ENCODE measurements at places on chromosomes 6 and 20. TPM values are rescaled to one million over a fixed set of nuclear protein-coding genes. Genes with fewer than 3 reads are reported as not detected.

Gene MCCD1
- total RNA-seq: not detected

Gene GSTA2
- not detected for total RNA-seq

Gene HLA-DMB
- not detected for total RNA-seq

Gene GRIK2
- 33.4 TPM for total RNA-seq

DNA sequence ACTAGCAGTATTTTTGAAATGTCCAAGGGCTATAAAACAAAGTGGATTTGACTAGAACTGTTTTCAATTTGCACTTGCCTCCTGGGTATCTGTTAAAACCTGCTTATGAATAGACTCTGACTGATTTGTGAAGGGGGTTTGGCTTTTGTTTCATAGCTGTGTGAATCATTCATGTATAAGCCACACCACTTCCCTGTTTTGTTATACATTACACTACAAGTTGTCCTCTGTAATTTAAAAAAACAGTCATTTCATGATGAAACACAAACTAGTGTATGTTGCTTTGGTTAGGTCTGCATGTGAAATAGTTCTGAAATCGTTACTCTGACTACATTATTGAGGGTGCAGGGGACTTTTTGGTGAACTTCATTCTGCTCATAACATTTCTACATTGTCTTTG, 121.7 kb downstream of the NKAIN2 start:
- no peak overlapping the region for H3K27ac ChIP-seq
- H3K4me3 ChIP-seq: no peak overlapping the region
- H3K36me3 ChIP-seq: no peaks in the 10 kb centered on the region
- H3K4me1 ChIP-seq: no peaks in the 10 kb centered on the region
- no peak for DNase-seq
- no peaks in the 10 kb centered on the region for H3K27me3 ChIP-seq

DNA sequence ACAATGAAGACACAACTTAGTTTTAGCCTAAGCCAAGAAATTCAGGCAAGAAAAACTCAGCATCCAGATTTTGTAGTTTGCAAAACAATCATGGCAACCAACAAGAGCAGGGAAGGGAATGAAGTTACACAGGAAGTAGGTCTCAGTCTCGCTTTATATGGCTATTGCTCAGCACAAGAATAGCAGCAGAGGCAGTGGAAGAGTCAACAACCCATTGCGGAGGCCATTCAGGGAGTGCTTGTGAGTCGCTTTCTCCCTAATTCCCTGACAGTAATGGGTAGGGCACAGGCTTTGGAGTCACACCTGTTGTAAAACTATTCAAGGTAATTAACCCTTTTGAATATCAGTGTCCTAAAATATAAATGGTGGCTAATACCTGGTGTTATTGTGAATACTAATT, 238.5 kb downstream of the HDGFL1 start:
- H3K4me3 ChIP-seq: no peak overlapping the region
- H3K36me3 ChIP-seq: no peaks in the 10 kb centered on the region
- no peak overlapping the region for H3K27ac ChIP-seq
- no peaks in the 10 kb centered on the region for H3K27me3 ChIP-seq
- H3K4me1 ChIP-seq: no peaks in the 10 kb centered on the region

DNA sequence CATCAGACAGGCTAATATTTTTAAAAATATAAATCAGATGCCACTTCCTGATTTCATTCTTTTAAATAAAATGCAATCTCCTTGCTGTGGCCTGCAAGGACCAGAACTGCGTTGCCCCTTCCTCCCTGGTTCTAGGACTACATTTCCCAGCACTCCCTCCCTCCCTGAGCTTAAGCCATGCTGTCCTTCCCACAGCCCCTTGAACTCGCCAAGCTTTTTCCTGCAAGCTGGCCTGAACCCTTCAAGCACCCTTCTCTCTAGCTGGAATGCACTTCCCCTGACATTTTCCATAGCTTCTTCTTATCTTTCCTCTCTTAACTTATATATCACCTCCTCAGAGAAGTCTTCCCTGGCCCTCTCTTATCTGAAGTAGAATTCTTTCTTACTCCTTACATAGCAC, 6.1 kb upstream of the DOK5 start:
- no peaks in the 10 kb centered on the region for H3K27me3 ChIP-seq
- no peak overlapping the region for H3K4me3 ChIP-seq
- no peaks in the 10 kb centered on the region for H3K36me3 ChIP-seq
- no peak for DNase-seq
- no peaks in the 10 kb centered on the region for H3K4me1 ChIP-seq
- H3K27ac ChIP-seq: no peak overlapping the region

Gene BPIFB4
- total RNA-seq: not detected

Gene BMP5
- total RNA-seq: not detected

DNA sequence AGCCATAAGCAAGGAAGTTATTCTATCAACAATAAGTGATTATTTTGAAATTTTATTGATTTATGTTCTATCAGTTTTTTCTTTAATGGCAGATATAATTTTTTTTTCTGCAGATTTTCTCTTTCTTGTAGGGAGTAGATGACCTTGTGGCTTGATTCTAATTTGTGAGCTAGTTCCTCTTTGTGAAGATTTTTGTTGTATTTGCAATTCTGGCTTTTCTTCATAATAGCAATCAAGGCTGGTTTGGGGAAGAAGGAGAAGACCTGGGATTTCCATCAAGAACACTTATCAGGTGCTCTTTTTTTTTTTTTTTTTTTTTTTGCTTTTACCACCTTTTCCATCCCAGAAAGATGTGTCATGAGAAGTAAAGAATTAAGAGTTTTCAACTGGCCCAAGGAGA, 324.2 kb upstream of the MAN1A1 start:
- DNase-seq: no peak
- H3K27me3 ChIP-seq: no peaks in the 10 kb centered on the region
- H3K27ac ChIP-seq: no peak overlapping the region
- no peaks in the 10 kb centered on the region for H3K36me3 ChIP-seq
- no peaks in the 10 kb centered on the region for H3K4me1 ChIP-seq

GRCh38 chr20:49562311-49563014, 5.5 kb downstream of the PTGIS start:
- no peaks in the 10 kb centered on the region for H3K36me3 ChIP-seq
- H3K4me1 ChIP-seq: peaks cover 33% of the 10 kb centered on the region
- H3K27me3 ChIP-seq: peaks cover 24% of the 10 kb centered on the region
- peak overlapping the region; percentile 14 for H3K27ac ChIP-seq
- DNase-seq: peak; percentile 60

Gene RAB23
- 26.6 TPM for total RNA-seq

GRCh38 chr20:31666258-31667042, 28.7 kb downstream of the COX4I2 start:
- H3K27ac ChIP-seq: peak overlapping the region; percentile 47
- peaks cover 51% of the 10 kb centered on the region for H3K4me1 ChIP-seq
- peaks cover 35% of the 10 kb centered on the region for H3K36me3 ChIP-seq
- H3K27me3 ChIP-seq: peaks cover 6% of the 10 kb centered on the region
- no peak for DNase-seq

DNA sequence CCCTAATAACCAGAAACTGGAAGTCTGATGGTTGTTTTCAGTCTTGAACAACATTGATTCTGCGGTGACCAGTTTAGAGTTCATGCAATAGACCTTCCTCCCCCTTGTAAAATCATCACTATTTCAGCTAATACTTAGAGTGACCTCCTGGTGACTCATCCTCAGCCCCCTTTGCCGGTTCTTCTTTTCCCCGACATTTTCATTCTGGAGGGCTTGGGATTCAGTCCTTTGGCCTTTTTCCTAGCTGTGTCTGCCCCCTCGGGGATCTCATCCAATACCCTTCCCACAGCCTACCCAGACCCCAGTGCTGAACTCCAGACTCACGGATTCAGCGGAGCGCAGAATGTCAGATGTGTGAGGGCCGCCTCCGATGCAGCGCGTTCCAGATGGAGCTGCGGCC, 7.5 kb upstream of the BHLHE23 start:
- H3K4me1 ChIP-seq: peaks cover 8% of the 10 kb centered on the region
- H3K36me3 ChIP-seq: peaks cover 10% of the 10 kb centered on the region
- peaks cover 54% of the 10 kb centered on the region for H3K27me3 ChIP-seq
- no peak overlapping the region for H3K27ac ChIP-seq
- no peak overlapping the region for H3K4me3 ChIP-seq
- no peak for DNase-seq

DNA sequence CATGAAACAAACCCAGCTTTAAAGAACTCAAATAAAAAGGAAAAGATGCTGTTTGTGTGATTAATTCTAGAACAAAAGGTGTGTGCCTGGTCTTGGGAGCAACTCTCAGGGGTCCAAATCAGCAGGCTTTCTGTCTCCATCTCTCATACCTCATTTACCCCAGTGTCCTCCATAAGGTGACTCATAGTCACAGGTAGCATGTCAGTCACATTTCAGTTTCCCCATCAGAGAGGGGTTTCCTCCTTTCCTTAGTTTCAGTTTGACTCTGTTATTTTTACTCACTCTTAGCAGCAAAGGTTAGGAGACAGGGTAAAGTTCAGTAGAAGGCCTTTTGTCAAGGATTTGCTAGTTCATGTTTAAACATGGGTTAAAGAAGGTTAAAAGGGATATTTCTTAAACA, 46.2 kb downstream of the OGFRL1 start:
- H3K27ac ChIP-seq: no peak overlapping the region
- no peak for DNase-seq
- peaks cover 64% of the 10 kb centered on the region for H3K4me1 ChIP-seq
- 0 out of 2 replicates have a peak, but pooled peaks cover 2% of the 10 kb centered on the region for H3K27me3 ChIP-seq

- H3K27me3 ChIP-seq: no peaks in the 10 kb centered on the region
- H3K36me3 ChIP-seq: no peaks in the 10 kb centered on the region
- no peaks in the 10 kb centered on the region for H3K4me1 ChIP-seq
- H3K27ac ChIP-seq: no peak overlapping the region
- H3K4me3 ChIP-seq: no peak overlapping the region
Measured at GRCh38 chr6:96276305-96276704, 245.3 kb upstream of the UFL1 start.

GRCh38 chr6:71886184-71887005, at the start of gene RIMS1:
Gene RIMS1 (plus strand): TSS chr6:71886550. CDS start chr6:71887024, 474 bp downstream.
- DNase-seq: peak; percentile 11
- peak within 1 kb of the TSS; percentile 2 for H3K27ac ChIP-seq

DNA sequence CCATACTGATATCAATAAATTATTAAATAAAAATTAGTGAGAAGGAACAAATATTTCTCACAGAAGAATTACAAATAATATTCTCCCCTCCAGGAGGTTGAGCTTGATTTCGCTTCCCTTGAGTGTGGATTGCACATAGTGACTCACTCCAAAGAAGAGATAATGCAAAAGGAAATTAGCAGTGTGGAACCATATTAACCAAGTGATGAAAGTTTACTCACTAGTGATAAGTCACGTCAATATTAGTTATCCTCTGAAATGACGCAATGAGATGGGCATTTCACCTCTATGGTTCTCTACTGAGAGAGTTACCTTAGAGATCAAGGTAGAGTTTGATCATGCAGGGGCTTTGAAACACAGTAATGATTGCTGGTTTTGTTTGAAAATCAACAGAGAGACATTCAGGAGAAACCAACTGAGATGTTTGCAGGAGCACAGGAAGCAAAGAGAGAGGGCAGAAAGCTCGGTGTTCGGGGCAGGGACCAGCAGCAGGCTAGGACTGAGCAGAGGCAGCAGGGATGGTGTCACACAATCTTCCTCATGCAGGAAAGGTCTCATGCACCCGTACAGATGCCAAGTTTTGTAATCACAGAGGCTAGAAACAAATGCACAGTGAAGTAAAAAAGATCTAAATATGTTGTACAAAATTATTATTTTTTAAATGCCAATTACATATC, 634.5 kb downstream of the QKI start:
- DNase-seq: no peak
- no peaks in the 10 kb centered on the region for H3K27me3 ChIP-seq
- H3K4me1 ChIP-seq: no peaks in the 10 kb centered on the region

DNA sequence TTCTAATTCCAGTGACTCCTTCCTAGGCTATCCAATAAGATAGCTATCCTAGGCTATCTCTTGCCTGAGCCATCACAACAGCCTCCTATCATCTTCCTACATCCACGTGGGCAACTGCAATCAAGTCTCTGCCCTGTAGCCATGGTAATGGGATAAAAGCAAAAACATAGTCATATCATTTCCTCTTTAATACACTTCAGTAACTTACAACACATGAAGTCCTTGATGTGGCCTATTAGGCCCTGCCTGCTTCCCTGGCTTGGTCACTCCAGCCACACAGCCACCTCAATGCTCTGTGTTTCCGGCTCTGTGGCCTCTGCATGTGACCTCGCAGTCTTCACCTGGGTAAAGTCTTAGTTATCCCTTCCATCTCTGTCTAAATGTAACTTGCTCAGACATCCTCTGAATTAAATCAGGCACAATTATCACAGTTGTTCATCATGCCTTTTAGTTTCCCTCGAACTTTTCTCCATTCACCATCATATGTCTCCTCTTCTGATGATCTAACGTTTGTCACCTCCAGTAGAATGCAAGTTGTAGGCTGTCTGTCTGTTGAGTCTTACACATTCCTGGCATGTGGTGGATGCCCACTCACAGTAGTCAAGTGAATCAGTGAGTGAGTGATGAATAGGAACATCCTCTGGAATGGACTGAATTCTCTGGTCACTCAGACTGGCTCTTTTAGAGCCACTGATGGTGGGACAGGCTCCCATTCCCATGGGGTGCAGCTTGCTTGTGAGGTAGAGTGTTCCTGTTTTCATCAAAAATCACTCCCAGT, 229.4 kb downstream of the TBC1D7 start:
- peak; percentile 12 for DNase-seq
- no peak overlapping the region for H3K4me3 ChIP-seq
- no peak overlapping the region for H3K27ac ChIP-seq
- no peaks in the 10 kb centered on the region for H3K36me3 ChIP-seq

Gene CNR1
- not detected for total RNA-seq

Gene TSBP1
- total RNA-seq: not detected

DNA sequence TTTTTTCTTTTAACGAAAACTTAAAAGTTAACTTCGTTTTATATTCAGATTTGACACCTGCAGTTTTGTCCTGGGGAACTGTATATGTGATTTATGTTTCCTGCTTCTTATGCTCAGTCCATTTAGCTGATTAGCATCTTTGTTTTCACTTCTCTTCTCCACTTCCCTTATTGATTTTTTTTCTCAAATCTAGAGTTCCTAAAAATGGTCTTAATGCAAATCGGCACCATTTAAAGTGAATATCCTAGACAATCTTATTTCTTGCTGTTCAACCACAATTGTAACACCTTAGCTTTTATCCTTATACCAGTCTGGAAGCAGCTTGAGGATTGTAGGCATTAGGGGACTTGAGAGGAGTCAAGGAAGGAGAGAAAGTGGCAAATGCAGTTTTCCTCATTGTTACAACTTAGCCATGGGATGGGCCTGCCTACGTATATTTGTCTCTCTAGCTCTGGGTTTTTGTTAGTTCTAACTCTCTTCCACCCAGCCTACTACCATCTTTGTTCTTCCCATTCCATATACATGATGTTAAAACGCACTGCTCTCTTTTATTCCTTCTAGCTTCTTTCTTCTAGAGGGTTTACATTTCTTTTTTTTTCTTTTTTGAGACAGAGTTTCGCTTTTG, 8.5 kb downstream of the QRSL1 start:
- H3K27ac ChIP-seq: no peak overlapping the region
- no peaks in the 10 kb centered on the region for H3K27me3 ChIP-seq
- DNase-seq: no peak
- no peak overlapping the region for H3K4me3 ChIP-seq
- peaks cover 20% of the 10 kb centered on the region for H3K4me1 ChIP-seq

Gene LCA5
- 3.4 TPM for total RNA-seq

Data from HFFc6 (cell line).